Cardiac muscle cell (in vitro differentiated cells and primary cell): ENCODE measurements at places on chromosomes 4 and X.

DNA sequence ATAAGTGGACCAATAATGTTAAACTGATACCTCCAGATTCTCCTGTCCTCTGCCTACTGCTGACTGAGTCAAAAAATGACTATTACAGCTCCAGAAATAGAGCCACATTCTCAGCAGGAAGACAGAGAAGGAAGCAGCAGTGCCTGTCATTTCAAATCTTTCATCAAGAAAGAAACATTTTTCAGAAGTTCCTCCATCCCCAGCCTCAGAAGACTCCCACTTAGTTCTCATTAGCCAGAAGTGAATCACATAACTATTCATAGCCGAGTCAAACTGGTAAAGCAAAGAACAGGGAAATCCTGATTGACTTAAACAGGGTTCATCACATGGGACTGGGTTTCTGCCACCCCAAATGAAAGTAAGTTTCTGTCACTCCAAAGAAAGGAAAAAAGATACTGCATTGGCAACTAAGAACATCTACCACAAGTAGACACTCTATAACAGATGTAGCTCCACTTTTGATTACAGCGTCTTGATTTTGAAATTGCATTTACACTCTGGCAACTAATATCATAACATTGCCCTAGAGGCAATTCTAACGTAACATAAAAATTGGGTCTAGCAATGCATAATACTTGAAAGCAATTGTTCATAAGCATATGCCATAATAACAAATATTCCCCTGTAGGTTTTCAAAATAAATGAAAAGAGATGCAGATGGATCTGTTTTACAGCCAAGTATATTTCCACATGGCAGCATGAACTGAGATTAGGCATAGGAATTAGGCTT lies 599.8 kb downstream of the GALNTL6 start:
- DNase-seq, result no peak

- DNase-seq, result peak; percentile 76
Observed at GRCh38 chr4:1910643-1911042, 39.5 kb downstream of the NSD2 start.

GRCh38 chr4:7698584-7698983 lies 241.1 kb downstream of the AFAP1 start:
- DNase-seq, result no peak

DNA sequence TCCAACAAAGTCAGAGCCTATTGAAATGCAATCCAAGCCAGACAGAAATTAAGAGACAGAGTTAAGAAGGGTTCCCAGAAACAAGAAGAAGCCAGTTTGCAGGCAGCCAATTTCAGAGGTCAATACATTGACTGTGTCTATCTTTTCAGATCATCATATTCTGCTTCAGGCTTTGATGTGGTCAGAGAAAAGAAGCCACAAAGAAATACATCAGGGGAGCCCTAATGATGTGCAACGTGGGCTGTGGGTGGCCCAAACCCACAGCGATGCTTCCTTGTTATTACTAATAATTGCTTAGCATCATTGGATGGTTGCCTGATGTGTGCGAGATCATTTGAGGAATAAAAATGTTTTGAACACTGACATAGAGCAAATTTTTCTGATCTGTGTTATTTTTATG lies 99.0 kb upstream of the DUSP21 start:
- DNase-seq, result no peak

DNA sequence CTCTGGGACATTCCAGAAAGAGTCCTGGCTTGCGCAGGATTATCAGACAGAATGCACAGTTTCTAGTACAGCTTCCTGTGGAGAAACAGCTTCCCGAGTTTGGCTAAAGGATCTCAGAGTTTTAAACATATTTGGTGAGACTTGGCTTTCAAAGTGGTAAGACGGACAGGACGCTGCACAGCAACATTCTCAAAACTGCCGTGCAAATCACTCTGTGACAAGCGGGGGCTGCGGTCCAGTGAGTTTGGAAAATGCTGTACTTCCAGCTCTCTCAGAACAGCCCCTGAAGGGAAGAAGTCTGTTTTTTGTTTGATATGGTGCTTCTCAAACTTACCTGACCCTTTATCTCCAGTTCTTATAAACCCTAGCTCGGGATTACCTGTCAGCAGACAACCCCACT lies 18.1 kb downstream of the LGI2 start:
- no peak for DNase-seq

DNA sequence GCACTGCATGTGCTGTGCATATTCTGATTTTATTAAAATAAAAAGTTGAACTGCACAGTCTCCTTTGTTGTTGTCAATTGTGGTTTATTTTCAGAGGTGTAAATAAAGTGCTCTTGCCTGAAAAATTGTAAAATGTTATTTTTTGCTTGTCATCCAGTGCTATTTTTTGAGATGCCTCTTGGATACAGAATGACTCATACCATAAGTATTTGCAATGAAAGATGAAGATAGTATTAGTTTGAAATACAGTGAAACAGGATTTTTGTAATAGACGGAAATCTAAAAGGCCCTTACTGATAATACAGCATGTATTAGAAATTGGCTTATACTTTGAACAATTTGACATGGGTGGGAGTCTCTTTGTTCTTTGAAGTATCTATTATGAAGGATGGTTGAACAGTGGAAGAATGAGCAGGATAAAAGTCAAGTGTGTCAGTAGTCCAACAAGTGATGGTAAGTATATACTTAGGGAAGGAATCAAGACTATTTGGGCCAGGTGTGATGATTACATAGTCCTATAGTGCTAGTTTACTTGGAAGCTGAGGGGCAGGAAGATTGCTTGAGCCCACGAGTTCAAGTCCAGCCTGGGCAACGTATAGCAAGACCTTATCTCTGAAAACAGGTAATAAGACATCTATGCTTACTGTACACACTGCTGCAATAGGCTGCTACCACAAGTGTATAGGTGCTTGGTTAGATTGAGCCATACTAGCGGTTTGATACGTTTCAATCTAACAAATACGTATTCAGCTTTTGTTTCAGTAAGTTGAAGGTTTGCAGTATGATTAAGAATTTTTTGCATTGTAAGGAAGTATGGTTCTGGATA lies 16.4 kb downstream of the DDX3X start:
- peak; percentile 29 for DNase-seq

GRCh38 chr4:35506161-35506560 lies 738.2 kb downstream of the ARAP2 start:
- no peak for DNase-seq

DNA sequence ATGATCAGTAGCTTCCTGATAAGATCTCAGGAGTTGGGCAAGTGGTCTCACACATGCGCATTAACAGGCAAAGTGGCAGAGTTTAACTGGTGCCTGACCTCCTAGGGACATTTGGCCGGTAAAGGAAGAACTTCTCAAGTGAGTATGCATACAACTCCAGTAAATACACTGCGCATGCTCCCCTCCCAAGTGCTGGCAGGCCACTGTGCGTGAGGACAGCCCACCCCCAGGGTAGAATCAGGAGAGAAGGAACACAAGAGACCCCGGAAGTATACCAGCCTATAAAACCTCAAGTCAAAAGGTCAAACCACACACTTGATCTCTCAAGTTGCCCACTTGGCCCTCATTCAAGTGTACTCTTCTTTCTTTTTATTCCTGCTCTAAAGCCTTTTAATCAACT lies 225.5 kb upstream of the ANKRD50 start:
- DNase-seq, result no peak

GRCh38 chr4:37393321-37393720 lies 148.8 kb downstream of the NWD2 start:
- no peak for DNase-seq
